GM03348 (cell line): ENCODE measurements at places on chromosomes 12 and 14.

DNA sequence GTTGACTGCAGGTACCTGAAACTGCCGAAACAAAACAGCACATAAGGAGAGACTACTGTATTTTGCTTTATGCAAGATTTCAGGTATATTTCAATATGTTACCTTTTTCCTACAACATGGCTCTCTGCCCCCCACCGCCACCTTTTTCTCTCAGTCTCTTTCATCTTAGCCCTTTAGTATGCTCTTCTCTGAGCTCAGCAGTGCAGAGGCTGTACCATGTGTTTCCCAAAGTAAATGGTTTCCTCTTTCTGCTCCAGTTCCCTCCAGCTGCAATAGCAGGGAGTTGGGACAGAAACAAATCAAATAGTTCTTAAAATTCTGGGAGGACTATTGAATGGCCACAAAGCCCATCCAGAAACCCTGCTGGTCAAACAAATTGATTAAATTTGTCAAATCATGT, 4.3 kb downstream of the AMN1 start:
- DNase-seq, result no peak

GRCh38 chr12:109276160-109276559, 32.9 kb downstream of the FOXN4 start:
- DNase-seq, result no peak

DNA sequence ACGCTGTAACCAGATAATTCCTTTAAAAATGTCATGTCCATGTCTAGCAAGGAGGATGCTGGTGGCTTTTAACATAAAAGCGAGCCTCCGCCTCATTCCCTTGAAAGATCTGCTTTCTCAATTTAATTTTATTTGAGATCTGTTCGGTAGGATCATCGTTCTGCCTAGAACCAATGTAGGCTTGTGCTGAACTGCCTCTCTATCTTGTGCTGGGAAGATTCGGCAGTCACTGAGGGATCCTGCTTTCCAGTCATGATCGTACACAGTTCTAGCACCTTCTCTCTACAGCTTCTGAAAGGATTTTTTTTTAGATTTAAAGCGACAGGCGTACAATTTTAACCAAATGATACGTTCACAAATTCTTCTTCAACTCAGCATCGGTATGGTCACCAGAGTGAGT, 54.3 kb downstream of the PEBP1 start:
- DNase-seq, result peak; percentile 19

DNA sequence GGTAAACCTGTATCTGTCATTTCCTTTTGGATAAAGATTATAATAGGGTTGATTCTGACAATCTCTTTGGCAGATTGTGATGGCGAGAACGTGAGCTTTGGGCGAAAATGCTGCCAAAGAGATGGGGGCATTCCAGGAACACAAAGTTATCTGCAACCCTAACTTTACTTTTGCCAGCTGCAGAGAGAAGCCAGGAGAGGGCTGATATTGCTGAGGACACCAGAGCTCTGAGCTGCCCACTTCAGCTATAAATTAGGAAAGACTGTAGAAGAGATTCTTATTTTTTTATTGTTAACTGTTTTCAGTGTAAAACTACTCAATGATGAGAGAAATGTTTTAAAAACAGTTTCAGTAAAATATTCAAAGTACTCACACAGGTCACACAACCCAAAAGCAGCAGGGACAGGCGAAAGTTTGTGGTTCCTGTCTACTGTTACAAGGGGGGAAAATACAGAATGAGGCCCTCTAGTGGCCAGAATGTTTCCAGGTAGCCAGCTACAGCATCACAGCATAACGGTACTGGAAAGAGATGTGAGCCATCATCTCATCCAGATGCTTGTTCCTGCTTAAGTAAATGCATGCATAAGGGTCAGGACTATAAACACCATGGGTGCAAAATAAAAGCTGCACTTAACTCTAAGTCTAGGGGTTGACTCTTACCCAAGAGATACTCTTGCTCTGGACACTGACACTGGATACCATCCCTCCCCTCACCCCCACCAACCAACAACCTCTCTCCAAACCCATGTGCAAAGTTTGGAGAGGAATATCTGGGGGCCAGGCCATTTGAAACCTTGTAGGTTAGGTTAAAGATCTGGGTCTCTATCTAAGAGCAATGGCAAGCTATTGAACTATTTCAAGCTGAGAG, 498.4 kb downstream of the RMST start:
- peak; percentile 2 for DNase-seq

DNA sequence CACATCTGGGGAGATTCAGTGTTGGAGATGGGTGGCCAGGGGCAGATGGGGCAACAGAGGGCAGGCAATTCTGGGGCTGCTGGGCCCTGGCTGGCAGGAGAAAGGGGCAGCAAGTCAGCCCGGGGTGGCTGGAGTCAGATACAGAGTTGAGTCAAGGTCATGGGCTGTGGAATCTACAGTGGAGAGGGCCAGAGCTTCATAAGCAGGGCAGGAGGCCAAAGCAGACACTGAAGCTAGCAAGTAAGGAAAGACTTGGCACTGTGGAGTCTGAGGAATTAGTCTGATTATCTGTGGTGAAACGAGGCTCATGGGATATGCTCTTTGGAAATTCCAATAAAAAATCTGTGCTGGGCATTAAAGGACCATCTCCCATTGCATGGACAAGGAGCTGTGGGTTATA, 95.5 kb downstream of the TMX1 start:
- peak; percentile 76 for DNase-seq

GRCh38 chr12:108479364-108480070, 35.6 kb upstream of the FICD start:
- DNase-seq, result no peak

- peak; percentile 9 for DNase-seq
Measured at GRCh38 chr14:90060965-90061684, 669 bp upstream of the KCNK13 start.

DNA sequence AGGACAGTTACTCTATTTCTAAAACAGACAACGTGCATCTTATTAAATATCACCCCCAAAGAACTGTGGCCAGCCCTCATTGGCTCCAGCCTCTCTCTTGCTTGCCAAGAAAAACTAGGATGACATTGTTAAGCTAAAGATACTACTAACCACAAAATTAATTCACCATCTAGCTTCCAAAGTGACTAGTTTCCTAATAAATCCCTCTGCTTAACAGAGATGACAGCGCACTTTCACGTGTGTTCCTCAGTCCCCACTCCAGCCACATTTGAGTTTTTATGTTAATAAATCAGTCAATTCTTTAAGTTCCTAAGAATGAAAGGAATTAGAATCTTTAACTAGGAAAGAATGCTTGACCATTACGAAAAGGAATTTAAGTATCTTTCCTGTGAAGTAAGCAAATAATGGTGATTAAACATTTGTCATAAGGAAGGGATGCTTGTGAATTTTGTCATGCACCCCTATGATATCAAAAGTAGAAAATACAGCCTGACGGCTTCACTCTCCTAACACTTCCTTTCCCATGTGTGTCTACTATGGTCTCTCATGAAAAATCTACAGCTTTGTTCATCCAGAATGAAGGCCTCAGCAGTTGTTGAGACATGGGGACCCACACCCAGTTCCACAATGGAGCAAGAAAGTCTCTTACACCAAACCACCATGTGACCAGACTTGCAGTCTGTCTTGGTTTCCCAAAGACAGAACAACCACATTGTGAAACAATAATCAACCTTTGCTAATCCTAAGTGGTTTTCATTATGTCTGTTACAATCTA, 8.1 kb downstream of the CORO1C start:
- peak; percentile 64 for DNase-seq

DNA sequence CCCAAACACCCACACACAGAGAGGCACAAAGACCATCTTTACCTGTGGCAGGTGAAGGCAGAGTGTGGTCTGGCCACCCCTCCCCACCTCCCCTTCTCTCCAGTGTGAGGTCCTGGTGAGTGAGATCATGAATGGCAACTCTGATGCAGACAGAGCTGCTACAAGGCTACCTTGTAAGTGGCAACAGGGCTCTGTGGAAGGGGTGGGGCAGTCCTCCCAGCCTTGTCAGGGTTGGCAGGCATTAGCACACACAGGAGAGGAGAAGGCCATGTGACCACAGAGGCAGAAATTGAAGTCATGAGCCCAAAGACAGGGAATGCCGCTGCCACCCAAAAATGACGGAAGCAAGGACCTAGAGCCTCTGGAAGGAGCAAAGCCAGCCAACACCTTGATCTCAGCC, 30.7 kb downstream of the VWF start:
- no peak for DNase-seq
